Activated naive CD4-positive, alpha-beta T cell treated with anti-CD3 and anti-CD28 coated beads for 36 hours (primary cell): ENCODE measurements at places on chromosomes 3 and 15.

GRCh38 chr15:45361878-45362277 is 16.5 kb downstream of the GATM start:
- no peak overlapping the region for H3K4me3 ChIP-seq
- no peak overlapping the region for H3K27ac ChIP-seq
- H3K36me3 ChIP-seq = no peaks in the 10 kb centered on the region
- no peak for DNase-seq

GRCh38 chr15:39997639-39998038 is 41.3 kb downstream of the SRP14 start:
- peaks cover 14% of the 10 kb centered on the region for H3K36me3 ChIP-seq
- no peaks in the 10 kb centered on the region for H3K4me1 ChIP-seq
- H3K4me3 ChIP-seq = no peak overlapping the region
- no peak for DNase-seq
- no peaks in the 10 kb centered on the region for H3K27me3 ChIP-seq
- no peak overlapping the region for H3K27ac ChIP-seq

GRCh38 chr15:78052001-78052401 is 25.5 kb downstream of the TBC1D2B start:
- H3K27me3 ChIP-seq = no peaks in the 10 kb centered on the region
- H3K4me3 ChIP-seq = no peak overlapping the region
- peak overlapping the region; percentile 80 for H3K27ac ChIP-seq
- DNase-seq = no peak
- H3K36me3 ChIP-seq = peaks cover 15% of the 10 kb centered on the region

GRCh38 chr3:197989651-197990050 is 29.6 kb downstream of the LMLN start:
- H3K36me3 ChIP-seq = peaks cover 22% of the 10 kb centered on the region
- DNase-seq = no peak
- H3K4me3 ChIP-seq = no peak overlapping the region
- H3K27ac ChIP-seq = no peak overlapping the region
- H3K27me3 ChIP-seq = no peaks in the 10 kb centered on the region

GRCh38 chr3:5055357-5056110 is 66.6 kb upstream of the ARL8B start:
- H3K4me1 ChIP-seq = peaks cover 9% of the 10 kb centered on the region
- no peaks in the 10 kb centered on the region for H3K27me3 ChIP-seq
- H3K27ac ChIP-seq = no peak overlapping the region
- H3K4me3 ChIP-seq = no peak overlapping the region
- H3K36me3 ChIP-seq = no peaks in the 10 kb centered on the region

DNA sequence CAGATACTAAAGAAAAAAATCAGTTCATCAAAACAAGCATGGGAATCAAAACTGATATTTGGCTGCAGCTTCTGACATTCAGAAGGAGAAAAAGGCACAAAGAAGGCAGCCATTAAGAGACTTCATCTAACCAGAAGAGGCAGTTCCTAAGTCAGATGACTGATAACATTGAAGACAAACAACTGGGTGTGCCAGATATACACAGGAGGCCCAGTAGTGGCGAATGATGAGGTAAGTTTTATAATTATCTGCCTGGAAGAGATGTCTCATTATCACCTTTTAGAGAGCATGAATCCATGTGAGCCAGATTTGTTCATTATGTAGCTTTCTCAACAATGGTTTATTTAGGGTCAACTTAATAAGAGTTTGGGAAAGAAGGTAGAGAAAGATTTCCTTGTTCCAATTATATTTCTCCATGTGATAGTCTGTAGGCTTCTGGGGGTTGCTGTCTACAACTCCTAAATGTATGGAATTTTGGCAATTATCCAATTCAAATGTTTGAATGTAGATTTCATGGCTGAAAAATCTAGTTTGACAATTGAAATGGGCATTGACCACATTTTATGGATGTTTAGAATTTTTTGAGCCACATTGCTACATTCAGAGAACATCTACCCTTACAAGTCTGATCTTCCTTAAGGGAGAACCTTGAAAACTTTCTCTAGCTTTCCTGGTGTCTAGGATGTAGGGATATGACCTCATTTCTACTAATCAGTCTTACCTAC is 50.4 kb upstream of the RASGRF1 start:
- H3K4me3 ChIP-seq = no peak overlapping the region
- no peak overlapping the region for H3K27ac ChIP-seq
- no peak for DNase-seq
- H3K27me3 ChIP-seq = peaks cover 15% of the 10 kb centered on the region
- no peaks in the 10 kb centered on the region for H3K4me1 ChIP-seq

GRCh38 chr3:123419850-123420297 is 29.0 kb downstream of the ADCY5 start:
- H3K36me3 ChIP-seq = no peaks in the 10 kb centered on the region
- no peaks in the 10 kb centered on the region for H3K27me3 ChIP-seq
- no peak overlapping the region for H3K27ac ChIP-seq
- DNase-seq = no peak

GRCh38 chr3:46193436-46193835 is 14.7 kb downstream of the CCR1 start:
- no peak overlapping the region for H3K4me3 ChIP-seq
- H3K4me1 ChIP-seq = no peaks in the 10 kb centered on the region
- peaks cover 5% of the 10 kb centered on the region for H3K27me3 ChIP-seq
- H3K36me3 ChIP-seq = no peaks in the 10 kb centered on the region
- H3K27ac ChIP-seq = no peak overlapping the region

GRCh38 chr3:113277941-113278598 is 66.7 kb downstream of the BOC start:
- DNase-seq = no peak
- no peak overlapping the region for H3K27ac ChIP-seq
- no peaks in the 10 kb centered on the region for H3K27me3 ChIP-seq

DNA sequence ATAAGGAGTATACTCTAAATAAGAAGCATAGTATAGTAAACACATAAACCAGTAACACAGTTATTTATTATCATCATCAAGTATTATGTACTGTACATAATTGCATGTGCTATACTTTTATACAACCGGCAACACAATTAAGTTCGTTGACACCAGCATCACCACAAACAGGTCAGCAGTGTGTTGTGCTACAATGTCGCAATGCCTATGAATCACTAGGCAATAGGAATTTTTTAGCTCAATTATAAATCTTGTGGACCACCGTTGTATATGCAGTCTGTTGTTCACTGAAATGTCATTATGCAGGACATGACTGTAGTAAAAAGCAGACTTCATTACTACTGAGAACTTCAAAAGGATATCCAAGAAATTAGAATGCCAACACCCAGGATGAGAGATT is 177.0 kb downstream of the PDCD6IP start:
- H3K27ac ChIP-seq = no peak overlapping the region
- H3K4me3 ChIP-seq = no peak overlapping the region
- H3K27me3 ChIP-seq = peaks cover 4% of the 10 kb centered on the region
- no peak for DNase-seq
- H3K4me1 ChIP-seq = no peaks in the 10 kb centered on the region

DNA sequence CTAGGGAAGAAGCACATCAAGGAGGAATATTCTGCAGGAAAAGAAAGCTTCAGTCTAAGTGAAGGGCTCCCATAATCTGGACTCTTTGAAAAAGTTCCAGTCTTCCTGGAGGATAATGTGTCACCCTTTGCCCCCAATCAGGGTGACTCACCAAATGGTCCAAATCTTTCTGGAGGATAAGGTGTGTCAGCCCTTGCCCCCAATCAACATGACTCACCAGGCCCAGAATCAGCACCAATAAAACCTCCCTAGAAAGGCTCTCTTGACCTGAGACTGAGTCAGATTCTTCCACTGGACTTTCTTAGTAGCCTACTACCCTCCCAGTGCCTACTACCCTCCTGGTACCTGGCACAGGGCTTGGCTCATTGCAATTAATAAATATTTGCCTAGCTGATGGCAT is 9.5 kb upstream of the ARL14 start:
- no peak overlapping the region for H3K4me3 ChIP-seq
- no peak overlapping the region for H3K27ac ChIP-seq
- H3K36me3 ChIP-seq = no peaks in the 10 kb centered on the region

GRCh38 chr3:40848421-40848820 is 323.7 kb downstream of the ZNF621 start:
- H3K4me1 ChIP-seq = no peaks in the 10 kb centered on the region
- no peak overlapping the region for H3K4me3 ChIP-seq
- no peak for DNase-seq
- peaks cover 15% of the 10 kb centered on the region for H3K27me3 ChIP-seq
- H3K36me3 ChIP-seq = no peaks in the 10 kb centered on the region
- no peak overlapping the region for H3K27ac ChIP-seq

DNA sequence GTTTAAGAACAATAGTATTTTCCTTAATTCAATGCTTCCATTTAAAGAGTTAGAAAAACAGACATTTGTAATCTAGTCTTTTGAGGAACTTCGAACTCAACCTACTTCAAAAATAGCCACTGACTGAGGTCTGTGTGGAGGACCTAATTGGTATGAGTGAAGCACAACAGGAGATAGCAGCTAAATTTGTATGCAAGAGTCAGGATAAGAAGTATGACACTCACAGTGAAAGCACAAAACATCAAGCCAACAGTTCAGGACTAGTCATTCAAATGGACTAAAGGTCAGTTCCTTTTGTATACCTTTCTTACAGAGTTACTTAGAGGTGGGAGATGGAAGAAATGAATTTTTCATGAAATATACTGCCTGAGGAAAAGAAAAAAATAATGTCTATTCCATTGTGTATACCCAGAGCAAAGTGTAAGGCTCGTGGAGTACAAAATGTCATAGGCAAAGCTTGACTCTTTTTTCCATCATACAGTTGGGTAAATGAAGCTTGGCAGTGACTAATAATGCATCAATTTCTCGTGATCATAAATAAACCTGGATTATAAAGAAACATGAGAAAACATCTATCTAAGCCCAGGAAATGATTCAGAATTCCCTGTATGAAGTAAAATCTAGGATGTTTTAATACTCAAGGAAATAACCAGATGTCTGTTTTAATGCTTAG is 1005.2 kb upstream of the CADM2 start:
- no peaks in the 10 kb centered on the region for H3K4me1 ChIP-seq
- H3K36me3 ChIP-seq = no peaks in the 10 kb centered on the region
- no peak for DNase-seq
- no peak overlapping the region for H3K27ac ChIP-seq
- H3K4me3 ChIP-seq = no peak overlapping the region

GRCh38 chr3:87227835-87228144 is 681 bp downstream of the CHMP2B start:
- peaks cover 35% of the 10 kb centered on the region for H3K4me1 ChIP-seq
- peaks cover 10% of the 10 kb centered on the region for H3K27me3 ChIP-seq
- peaks cover 6% of the 10 kb centered on the region for H3K36me3 ChIP-seq
- peak overlapping the region; percentile 85 for H3K27ac ChIP-seq
- peak overlapping the region; percentile 83 for H3K4me3 ChIP-seq

DNA sequence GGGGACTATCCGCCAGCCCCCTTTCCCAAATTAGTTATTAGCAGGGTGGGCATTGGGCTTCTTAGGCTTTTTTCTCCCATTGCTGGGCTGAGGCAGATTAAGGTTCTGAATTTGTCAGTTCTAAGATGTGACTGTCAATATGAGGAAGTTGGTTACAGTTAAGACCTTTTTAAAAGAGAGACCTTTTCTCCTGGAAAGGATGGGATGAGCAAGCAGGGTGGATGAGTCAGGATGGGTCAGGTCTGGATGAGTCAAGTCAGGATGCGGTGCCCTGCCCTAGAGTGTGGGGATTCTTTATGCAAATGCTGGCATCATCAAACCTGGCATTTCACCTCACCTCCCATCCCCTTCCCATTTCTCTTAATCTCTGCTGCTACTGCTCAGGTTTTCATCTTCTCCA is 1.9 kb downstream of the AEN start:
- peak overlapping the region; percentile 90 for H3K4me3 ChIP-seq
- H3K27me3 ChIP-seq = no peaks in the 10 kb centered on the region
- peak overlapping the region; percentile 97 for H3K27ac ChIP-seq
- peaks cover 58% of the 10 kb centered on the region for H3K36me3 ChIP-seq

- DNase-seq = no peak
- H3K27me3 ChIP-seq = no peaks in the 10 kb centered on the region
- H3K27ac ChIP-seq = no peak overlapping the region
- peaks cover 27% of the 10 kb centered on the region for H3K36me3 ChIP-seq
- H3K4me3 ChIP-seq = no peak overlapping the region
These were observed 55.0 kb downstream of the GLB1 start for GRCh38 chr3:33041909-33042308.

DNA sequence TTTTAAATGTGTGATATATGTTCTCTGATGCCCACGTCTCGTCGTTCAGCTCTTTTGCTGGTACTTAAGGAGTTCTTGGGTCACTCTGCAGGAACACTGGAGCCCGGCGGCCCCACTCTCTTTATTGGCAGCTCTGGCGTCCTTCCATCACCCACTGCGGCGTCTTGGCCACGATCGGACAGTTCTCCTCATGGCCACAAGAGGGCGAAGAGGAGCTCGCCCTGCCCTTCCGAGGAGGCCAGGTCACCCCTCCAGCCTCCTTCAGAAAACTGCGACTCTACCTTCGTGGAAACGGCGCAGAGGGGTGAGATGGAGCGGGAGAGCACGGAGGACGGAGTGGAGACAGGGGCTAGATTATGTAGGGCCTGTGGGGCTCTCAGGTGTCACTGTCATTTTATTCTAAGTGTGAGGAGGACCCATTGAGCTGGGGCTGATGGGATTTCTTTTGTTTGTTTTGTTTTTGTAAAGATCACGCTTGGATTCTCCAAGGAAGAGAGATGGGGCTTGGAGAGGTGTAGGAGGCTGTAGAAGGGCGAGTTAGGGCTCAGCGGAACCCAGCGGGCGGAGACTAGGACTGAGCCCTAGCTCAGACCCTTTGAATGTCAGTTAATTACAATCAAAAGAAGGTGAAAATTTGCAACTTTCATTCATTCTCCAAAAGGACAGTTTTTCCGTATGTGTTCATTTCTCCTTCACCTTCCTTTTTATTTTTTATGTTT is 28.0 kb upstream of the GABRA5 start:
- no peak overlapping the region for H3K4me3 ChIP-seq
- H3K27me3 ChIP-seq = peaks cover 11% of the 10 kb centered on the region
- H3K36me3 ChIP-seq = no peaks in the 10 kb centered on the region
- DNase-seq = peak; percentile 7

DNA sequence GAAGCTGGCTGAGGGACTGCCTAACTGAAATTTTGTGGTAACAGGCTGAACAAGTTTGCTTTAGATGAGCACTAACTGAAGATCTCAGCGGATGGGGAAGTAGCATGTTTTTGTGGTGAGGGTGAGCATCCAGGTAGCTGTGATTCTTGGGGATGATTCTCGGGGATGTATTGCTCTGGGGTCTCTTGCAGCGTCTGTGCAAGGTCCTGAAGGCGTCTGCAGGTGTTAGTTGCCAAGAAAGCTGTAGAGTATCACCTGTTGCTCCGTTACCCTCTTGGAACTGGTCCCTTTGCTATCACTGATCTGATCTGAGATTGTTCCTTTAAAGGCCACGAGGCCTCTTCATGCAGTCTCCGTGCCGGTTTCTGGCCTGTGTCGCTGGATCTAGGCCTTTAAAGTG is 6.0 kb downstream of the TMED3 start:
- no peak for DNase-seq
- no peak overlapping the region for H3K4me3 ChIP-seq
- H3K4me1 ChIP-seq = peaks cover 34% of the 10 kb centered on the region
- H3K36me3 ChIP-seq = peaks cover 77% of the 10 kb centered on the region
